ENCODE measurements at places on chromosomes 11 and 22.
A peak's percentile ranks its signal among the peaks of the same experiment; 100 is the strongest.

DNA sequence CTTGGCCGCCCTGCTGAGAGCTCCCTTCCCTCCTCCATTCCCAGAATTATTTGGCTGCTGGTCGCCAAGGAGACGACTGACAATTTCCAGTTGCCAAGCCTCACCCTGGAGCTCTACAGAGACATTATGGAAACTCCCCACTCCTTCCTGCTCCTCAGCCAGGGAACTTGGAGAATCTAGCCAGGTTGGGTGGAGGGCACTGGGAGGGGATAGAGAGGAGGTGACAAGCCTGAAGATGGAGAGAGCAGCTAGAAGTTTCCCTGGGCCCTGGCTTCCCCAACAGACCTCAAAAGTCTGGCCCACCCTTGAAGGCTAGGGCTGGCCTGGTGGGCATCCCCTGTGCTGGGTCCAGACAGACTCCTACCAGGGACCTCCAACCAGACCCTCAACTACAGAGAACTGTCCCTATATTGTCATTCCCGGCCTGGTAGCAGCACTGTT is 6.7 kb upstream of the VSIG10L2 start:
- no peak for DNase-seq

DNA sequence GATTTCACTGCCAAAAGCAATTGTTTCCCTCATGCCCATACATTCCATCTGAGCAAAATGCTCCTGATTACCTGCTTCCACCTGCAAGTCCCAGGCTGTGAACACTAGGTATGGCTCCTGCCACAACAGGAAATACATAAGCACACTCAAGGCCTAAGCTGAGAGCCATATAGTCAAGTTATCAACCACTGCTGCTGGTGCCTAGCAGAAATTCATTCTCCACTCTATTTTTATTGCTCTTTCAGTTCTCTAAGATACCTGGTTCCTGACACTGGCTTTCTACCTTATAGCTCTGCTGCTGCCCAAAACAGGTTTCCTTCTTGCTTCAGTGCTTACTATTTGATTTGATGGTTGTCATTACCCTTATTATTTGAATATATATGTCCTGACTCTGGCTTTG is 31.6 kb downstream of the SLC36A4 start:
- DNase-seq: no peak

GRCh38 chr11:123407130-123407995 is 22.7 kb upstream of the GRAMD1B start:
- DNase-seq: peak; percentile 51

DNA sequence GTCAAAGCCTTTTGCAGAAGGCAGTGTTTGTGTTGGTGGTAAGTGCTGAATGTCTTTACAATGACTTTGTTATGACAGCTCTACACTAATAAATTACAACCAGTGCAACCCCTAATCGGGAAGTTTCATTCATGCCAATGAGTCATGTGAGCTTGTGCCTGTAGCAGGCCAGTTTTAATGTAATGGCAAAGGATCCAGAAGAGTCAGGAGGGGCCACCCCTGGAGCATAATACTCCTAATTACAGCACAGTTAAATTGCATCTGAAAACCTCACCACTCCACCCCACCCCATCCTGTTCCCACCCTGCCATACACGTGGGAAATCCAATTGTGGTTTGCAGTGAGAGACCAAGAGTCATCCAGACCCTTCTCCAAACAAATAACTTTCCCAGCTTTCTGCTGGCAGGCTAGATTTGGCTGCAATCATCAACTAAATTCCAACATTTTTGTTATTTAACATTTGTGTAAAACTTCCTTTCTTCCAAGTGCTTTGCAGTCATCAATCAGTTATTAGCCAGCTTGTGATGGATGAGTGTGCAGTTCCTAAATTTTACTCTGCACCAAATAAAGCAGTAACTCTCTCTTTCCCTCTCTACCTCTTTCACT is 277.3 kb upstream of the FAT3 start:
- DNase-seq: peak; percentile 83
